A549 (cell line): ENCODE measurements at places on chromosomes 1 and 21.

DNA sequence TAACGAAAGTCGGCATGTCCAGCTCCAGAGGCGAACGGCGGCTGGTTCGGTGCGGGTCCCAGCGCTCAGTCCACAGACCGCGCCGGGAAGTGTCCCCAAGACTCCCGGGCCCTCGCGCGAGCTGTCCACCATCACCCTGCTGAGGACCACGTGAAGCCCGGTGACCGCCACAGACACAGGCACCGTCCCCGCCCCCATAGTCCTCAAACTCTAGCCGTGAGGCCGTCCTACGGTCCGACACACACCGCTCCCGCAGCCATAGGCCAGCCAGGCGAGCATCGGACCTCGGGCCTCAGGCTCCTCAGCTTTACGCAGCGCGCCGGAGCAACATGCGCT lies 535 bp downstream of the SETD4 start:
- peak; percentile 28 for DNase-seq

- no peak for DNase-seq
These were observed 2.4 kb downstream of the ADPRS start for GRCh38 chr1:36091141-36091540.

DNA sequence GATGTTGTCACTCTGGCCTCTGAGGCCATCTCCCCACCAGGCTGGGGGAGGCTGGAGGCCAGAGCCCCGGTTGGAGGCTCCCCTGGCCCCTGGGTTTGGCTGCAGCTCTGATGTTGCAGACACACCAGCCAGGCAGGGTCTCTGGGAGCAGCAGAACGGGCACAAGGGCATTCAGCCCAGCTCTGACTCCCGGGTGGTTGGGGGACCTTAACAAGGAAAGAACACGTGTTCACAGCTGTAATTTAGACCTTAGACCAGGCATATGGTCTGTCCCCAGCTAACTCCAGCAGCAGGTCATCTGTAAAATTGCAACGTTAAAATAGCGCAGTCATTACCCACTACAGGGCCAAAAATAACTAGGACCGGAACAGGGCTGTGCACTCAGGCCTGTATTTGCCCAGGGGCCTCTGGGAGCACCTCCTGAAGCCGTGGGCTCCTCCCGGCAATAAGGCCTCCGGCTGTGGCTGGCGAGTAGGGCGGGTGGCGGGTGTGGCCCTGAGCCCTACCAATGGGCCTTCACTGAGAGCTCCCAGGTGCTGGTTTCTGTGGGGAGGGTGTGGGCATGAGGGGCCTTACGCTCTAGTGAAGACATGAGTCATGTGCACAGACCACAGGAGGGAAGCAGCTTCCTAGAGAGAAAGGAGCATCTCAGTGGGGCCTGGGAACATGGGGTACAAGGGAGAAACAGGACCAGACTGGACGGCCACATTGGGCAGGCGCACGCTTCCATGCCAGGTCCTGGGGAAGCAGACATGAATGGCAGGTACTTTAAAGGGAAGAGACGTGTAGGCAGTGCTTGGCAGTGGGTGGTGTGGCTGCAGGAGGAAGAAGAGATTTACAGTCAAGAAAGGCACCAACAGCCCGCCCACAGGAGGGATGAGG lies 6.1 kb downstream of the LDLRAP1 start:
- DNase-seq, result no peak

DNA sequence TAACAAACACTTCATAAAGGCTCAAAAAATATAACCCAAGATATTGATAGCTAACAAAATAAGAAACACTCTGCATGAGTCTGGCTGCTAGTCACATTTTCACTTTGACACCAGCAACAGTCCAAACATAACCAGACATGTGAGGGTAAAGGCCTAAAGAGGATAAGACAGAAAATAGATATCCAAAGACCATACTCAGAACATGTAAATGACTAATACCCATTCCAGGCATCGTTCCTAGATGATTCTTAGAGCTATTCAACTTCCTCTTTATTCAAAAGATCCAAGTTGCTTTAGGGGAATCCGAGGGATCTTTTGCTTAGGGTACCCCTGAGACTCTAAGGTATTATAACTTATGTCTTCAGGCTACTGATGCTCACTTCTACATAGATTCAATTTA lies 5.1 kb downstream of the COL24A1 start:
- no peak for DNase-seq

DNA sequence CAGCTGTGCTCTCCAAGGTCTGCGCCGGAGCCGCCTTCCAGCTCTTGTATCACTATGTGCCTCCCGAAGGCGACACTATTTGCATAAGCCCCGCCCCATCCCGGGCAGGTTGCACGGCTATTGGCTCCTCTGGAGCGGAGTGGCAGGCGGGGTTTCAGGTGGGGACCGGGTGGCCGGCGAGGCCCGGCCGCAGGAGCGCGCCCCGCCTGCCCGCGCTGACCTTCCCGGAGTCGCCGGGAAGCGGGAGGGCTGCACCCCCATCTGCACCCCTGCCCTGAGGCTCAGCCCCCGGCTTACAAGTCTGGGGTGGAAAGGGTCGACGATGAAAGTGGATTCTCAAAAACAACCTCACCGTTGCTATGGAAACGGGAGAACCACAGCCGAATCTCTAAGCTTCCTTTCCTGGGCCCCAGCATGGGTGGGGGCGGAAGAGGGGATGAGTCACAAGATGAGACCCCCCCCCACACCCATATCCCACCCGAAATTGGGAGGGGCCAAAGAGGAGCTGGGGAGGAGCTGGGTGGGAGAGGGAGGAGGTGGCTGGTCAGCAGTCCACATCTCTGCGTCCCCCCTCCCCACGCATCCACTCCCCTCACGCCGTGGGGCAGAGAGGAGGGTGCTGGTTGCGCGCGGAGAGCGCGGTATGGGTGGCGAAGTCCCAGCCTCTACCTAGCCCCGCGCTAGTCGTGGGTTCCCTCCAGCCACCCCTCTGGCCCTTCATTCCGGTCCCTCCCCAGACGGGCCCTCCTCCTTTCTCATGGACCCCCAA lies at the start of gene HPCAL4:
Gene HPCAL4 (minus strand): TSS at position 51 of the 769 bp plus-strand sequence. CDS start 6,830 bp downstream, outside the sequence.
- peak; percentile 64 for DNase-seq

- DNase-seq, result no peak
These were observed 4.5 kb downstream of the POLR3C start for GRCh38 chr1:145828367-145829026.

DNA sequence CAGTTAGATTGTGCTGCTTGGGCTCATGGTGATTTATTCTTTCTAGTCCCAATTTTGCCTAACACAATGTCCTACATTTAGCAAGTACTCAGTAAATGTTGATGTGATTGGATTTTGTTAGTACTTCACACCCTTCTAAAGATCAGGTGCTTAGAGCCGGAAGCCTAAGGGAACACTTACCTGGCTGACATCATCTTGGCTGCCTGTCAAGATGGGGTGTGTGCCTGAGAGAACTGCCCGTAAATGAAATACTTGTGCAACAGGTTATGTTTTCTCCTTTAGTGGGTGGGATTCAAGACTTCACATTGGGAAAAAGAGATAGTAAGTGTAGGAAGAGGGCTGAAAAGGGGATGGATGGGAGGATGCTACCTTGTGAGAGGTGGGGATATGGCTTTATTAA lies 75.5 kb upstream of the MACF1 start:
- no peak for DNase-seq

GRCh38 chr21:43933199-43933598 lies 68.2 kb downstream of the AGPAT3 start:
- no peak for DNase-seq

GRCh38 chr21:25561668-25562641 lies 45.3 kb downstream of the MRPL39 start:
- no peak for DNase-seq

DNA sequence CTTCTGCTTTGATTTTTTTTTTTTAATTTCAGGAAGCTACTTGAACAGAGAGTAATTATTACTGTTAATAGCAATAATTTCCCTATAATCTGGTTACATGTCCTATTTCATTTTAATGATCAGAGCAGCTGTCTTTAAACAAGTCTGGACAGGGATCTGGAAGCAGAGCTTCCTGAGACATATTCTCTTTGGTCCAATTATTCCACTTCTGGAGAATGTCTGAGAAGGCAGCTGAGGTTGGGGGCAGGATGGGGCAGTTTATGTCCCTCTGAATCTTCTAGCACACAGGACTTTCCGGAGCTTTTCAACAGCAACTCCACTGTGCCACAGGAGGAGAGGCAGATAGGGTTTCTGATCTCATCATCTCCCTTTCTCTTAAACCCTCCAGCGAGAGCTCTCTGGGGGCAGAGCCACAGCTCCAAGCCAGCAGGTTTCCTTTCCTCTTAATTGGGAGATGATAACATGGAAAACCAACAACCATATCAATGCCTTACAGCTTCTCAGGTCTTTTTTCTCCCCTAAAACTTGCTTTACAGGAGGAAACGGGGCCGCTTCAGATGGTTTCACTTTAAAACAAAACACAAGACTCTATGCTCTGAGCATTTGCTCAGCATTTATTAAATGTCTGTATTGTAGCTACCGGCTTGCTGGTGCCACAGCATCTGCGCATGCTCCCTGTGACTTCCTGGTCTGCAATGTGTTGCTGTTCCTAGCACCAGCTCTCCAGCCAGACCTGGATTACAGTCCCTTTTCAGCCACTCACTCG lies 425.7 kb upstream of the USP24 start:
- DNase-seq, result no peak
